ENCODE measurements at places on chromosomes 2 and 18.

- DNase-seq: no peak
Observed at GRCh38 chr2:207782238-207783030, 12.7 kb upstream of the FZD5 start.

GRCh38 chr18:79712206-79712857 lies 32.7 kb downstream of the CTDP1 start:
- no peak for DNase-seq

DNA sequence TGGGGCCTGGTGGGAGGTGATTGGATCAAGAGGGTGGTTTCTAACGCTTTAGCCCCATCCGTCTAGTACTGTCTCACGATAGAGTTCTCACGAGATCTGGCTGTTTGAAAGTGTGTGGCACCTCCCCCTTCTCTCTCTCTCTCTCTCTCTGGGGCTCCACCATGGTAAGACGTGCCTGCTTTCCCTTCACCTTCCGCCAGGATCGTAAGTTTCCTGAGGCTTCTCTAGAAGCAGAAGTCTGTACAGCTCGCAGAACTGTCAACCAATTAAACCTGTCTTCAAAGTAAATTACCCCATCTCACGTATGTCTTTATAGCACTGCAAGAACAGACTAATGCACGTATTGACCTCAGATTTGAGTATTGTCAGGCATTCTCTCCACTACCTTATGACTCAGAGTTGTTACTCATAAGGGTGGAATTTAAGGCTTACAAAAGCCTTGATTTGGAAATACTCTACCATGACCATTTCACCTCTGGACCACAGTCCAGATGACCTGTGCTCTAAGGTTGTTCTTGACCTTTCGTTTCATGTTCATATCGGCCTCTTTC lies 99.5 kb upstream of the AGAP1 start:
- DNase-seq: no peak

GRCh38 chr2:154698296-154698720 lies at the start of gene KCNJ3:
KCNJ3 (plus strand) TSS chr2:154698695; CDS start chr2:154698776, 81 bp downstream.
- DNase-seq: no peak

DNA sequence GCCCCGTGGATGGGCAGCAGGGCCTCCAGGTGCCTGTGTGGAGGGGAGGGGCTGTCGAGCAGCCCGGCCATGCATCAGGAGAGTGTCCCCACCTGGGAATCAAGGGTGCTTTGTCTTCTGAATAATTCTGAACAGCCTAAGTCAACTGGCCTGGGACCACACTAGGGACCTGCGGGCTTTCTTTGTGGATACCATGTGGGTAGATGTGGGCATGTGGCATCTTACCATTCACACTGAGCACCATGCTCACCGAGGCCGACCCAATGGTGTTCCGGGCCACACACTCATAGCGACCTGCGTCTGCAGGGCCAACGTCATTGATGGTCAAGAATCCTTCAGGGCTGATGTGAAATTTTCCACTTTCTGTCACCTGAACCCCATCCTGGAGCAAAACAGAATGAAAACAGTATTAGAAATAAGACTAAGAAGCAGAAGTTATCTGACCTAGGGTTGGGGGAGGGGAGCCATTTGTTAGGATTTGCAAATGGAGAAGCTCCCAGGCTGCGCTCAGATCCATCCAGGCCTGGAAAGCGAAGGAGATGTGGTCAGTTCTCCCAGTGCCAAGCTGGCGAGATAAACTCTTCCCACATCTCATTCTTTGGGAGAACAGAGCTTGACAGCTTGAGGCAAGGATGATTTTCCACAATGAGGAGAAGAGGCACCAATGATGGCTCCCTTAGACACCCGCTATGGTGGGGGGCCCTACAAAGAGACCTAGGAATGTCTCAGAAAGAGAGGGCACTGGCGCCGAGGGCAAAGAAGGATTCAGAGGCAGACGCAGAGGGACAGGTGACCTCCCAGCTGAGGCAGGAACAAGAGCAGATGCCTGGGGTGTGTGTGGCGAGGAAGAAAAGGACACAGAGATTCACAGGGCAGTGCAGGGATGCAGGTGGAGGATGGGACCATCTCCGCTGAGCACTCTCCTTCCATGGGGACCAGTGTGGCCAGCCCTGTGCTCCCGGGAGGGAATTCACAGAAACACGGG lies 83.4 kb downstream of the PXDN start:
- DNase-seq: no peak

- DNase-seq: no peak
Observed at GRCh38 chr2:7053650-7054265, 136.5 kb downstream of the RNF144A start.

DNA sequence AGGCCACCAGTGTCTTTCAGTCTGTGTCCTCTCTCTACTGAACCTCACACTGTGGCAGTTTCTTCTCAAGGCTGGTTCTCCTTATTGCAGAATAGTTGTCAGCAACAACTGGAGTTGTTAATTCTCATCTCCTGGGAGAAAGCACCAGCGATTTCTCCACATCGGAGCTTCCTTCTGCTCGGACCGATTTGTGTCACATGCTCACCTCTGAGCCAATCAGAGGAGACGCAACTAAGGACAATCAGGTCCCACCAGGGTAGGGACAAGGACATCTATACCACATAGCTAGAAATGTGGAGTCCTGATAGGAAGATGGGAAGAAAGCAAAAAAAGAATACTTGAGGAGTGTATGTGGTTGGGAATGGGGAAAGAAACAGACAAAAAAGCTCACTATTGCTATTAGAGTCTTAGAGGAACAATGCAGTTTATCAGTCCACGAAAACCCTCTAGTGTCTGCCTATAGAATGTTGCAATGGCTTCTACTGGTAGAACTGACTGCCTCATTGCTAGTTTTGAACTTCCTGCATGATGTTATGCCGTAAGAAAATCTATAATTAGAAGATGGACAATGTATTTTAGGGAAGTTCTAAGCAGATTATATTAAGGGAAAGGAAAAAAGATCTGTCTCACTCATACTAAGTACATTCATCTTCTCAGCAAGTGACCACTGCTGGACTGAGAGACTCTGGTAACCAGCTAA lies 169.7 kb downstream of the CDCA7 start:
- no peak for DNase-seq

DNA sequence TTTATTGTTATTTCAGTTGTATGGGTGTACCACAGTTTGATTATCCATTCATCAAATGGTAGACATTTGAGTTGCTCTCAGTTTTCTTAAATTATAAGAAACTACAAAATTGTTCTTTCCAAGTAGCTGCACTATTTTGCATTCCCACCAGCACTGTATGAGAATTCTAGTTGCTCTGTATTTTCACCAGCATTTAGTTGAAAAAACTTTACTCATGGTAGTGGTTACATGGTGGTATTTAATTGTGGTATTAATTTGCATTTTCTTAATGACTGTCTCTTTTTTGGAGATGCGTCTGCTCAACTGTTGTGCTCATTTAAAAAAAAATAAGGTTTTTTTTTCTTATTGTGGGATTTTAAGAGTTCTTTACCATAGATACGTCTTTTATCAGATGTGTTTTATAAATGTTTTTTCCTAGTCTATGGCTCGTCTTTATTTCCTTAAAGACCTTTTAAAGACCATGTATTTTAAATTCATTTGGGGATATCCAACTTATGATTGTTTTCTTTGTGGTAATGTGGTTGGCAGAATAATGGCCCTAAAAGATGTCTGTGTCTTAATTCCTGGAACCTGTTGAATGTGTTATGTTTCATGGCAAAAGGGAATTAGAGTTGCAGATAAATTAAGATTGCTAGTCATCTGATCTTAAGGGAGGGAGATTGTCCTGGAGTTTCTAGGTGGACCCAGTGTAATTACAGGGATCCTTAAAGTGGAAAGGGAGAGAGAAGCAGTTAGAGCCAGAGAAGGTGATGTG lies 37.4 kb downstream of the UBE2F start:
- DNase-seq: no peak

DNA sequence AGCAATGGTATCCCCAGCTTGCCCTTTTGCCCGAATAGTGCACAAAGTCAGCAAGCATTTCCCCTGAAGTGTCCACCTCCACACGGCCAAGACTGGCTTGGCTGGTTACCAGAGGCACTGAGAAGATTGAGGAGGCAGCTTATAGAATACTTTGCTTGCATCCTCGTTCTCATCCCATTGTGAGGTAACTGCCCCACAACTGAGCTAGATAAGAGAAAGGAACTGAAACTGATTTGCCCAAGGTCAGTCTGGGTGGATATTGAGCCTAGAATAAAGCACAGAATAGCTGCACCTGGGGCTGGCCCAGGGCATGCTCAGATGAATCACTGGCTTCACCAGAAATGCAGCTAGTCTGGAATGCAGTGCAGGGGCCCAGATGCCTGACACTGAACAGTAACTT lies 32.7 kb upstream of the MAP4K3 start:
- DNase-seq: no peak

- DNase-seq: no peak
Observed at GRCh38 chr2:224990710-224991109, 51.6 kb downstream of the DOCK10 start.

DNA sequence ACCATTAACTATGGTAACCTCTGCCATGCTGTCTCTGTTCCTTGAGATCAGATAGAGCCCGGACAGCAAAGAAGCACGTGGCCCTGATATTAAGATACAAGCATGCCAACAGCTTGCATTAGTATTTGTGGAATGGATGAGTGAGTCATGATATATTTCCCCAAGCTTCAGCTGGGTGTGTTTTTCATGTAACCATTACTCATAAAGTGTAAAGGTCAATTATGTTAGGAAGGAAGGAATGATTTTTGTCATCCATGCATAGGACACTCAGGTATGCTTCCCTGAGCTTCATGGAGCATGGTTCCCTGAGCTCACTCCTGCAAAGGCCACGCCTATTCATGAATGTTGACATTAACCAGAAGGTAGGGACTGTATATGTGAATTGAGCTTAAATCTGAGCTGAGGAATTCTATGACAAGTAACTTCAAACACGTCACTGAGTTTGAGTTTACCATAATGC lies 74.6 kb downstream of the ARL4C start:
- no peak for DNase-seq

- DNase-seq: no peak
Observed at GRCh38 chr2:66692521-66693054, 257.7 kb downstream of the MEIS1 start.

- DNase-seq: no peak
Observed at GRCh38 chr18:58847383-58848071, 17.1 kb upstream of the ZNF532 start.

- no peak for DNase-seq
Observed at GRCh38 chr2:70828914-70829824, 6.4 kb downstream of the CD207 start.

GRCh38 chr2:158046121-158046880 lies 55.4 kb upstream of the UPP2 start:
- DNase-seq: no peak

GRCh38 chr18:62189208-62189607 lies 2.2 kb downstream of the RELCH start:
- DNase-seq: no peak

DNA sequence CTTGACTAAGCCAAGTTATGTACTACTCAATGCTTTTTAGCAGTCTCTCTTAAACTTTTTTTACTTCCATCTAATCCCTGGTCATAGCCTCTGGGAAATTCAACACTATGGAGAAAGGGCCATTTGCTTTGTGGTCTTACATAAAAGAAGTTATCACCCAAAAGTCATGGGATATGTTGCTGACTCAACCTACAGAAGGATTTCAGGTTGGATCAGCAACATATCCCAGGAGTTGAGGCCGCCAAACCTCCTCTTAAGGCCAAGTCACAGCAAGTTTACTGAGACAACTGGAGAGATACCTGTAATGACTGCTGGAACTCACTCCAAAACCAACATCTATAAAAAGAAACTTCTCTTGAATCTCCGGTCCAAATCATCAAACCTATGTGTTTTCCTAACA lies 141.1 kb downstream of the IRS1 start:
- no peak for DNase-seq

- no peak for DNase-seq
Observed at GRCh38 chr2:154709215-154709614, 10.7 kb downstream of the KCNJ3 start.

DNA sequence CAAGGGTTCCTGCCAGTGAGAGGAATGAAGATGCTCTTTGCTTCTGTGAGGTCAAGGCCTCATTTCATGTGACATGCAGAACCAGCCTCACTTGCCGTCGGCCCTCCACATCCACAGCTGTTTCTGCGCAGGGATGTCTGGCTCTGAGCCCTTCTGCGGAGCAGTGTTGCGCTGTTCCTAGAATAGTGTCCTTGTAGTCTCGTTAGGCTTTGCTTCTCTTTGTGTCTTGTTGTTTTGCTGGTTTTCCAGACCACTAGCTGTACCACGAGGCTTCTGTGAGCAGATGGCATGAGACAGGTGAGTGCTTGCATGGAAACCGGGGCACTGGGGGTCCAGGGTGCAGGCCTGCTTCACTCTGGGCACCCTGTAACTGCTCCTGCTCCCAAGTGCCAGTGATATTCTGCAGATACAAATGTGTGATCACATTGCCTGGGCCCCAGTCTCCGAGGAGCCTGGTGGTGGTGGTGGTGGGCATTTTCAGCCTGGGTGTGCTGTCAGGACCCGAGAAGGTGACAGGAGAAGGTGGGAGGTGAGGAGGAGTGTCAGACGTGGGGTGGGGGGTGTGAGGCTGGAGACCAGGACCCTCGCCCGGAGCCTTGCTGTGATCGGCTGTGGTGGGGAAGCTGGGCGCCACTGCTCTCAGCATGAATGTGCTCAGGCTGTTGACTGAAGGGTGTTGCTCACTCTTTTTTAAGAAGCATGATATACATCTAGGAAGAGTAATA lies 34.3 kb downstream of the LDLRAD4 start:
- DNase-seq: no peak

DNA sequence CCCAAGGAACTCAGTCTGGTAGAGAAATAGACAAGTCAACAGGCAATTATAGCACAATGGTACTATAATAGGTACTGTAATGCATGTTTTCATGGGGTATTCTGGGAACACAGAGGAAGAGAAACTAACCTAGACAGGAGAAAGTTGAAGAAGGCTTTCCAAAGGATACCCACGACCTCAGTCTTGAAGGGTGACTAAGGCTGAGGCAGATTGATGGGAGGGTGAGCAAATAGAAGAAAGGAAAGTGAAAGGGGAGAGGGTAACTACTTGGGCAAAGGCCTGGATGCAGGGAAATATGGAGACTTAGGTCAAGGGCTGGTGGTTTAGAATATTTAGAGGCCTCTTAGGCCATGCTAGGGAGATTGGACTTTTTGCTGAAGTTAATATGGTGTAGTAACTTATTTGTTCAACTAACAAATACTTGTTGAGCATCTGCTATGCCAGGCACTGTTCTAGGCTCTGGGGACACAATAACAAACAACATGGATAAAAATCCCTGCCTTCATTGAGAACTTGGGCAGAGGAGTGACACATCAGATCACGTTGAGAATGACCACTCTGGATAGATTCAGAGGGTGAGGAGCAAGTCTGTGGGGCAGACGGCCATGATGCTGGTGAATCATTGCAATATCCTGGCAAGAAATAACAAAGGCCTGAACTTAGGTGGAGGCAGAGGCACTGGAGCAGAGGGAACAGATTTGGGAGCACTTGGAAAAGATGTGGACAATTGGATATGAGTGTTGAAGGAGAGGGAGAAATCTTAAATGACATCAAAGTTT lies 56.4 kb downstream of the PLB1 start:
- DNase-seq: no peak
